ENCODE measurements at places on chromosomes 4 and X.

DNA sequence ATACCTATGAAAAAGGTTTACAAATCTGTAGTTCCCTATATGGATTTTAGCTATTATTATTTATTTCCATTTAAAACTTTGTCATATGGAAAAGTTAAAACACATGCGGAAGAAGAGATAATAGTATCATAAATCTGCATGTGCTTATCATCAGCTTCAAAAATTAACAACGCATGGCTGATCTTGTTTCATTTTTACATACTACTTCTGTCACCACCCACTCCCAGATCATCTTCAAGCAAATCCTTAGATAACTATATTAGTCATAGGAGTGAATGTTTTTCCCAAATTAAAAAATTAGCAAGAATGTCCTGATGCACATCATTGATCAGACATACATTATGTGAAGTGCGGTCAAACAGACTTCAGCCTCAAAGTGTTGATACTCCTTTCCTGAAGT lies 24.6 kb upstream of the MOB1B start:
- no peak for DNase-seq

- no peak for DNase-seq
Measured at GRCh38 chrX:100868273-100868672, 5.9 kb downstream of the NOX1 start.

DNA sequence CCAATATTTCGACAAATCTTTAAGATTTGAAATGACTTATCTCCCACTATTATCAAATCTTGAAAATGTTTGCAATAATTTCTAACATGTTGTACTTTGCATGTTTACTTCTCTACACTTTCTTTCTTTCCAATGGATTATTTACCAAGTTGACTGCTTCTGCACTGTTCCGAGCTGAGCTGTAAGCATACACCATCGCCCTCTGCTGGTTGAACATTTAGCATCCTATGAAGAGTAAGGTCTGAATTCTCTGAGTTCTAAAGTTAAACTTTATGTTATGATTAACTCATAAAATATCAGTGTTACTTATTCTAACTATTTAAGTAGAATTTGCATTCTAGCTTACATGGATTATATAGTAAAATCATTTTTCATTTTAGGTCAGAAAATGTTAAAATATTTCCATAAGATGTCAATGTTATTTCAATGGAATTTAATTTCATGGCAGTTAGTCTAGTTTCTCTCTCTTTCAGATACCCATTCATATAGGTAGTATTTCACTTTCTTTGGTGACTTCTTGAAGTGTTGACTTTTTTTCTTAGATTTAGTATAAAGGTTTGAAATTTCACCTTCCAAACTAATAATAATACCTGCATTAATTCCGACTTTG lies 137.4 kb downstream of the DKK2 start:
- DNase-seq = no peak

DNA sequence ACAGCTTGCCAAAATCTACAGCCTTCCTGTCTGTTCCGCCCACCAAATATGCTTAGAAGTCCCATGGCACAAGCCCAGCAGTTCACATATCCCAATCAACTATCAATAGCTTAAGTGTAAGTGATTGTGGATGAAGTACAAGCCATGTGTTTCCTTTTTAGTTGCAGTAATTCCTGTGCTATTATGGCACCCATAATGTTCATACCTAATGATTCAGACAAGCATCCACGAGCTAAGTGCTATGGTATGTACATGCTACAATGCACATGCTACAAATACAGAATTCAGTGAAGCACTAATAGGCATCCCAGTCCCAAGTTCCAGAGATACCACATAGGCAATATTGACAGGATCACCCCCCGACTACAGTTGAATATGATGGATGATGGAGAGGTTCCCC lies 94.5 kb downstream of the PCDH19 start:
- DNase-seq = no peak

GRCh38 chr4:172601195-172601594 lies 567.4 kb upstream of the GALNT7 start:
- DNase-seq = no peak

GRCh38 chrX:133056341-133056740 lies 40.6 kb downstream of the USP26 start:
- DNase-seq = no peak

DNA sequence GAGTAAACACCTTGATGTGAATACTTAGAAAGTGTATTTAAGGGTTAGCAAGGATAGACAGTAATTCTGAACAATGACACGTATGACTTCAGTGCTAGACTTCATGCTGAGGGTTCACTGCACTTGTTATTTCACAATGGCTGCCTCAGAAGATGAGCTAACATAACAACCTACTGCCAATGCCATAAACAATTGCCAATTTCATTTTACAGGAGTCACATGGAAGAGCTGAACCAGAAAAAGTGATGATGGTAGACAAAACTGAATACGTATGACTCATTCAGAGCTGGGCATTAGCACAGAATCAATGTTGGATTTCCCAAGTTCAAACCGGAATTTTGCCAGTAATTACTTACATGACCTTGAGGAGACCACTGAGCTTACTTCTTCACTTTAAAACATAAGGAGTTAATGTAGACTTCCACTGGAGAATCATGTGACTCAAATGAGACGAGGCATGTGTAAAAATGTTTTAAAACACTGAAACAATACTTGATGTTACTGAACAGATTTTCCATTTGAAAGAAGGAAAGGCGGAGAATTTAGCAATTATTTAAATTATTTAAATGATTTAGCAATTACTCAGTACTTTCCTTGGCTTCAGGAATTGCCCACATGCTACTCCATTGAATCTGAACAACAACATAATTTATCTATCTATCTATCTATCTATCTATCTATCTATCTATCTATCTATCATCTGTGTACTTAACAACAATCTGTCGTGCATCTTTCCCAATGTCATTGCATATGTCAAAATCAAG lies 868.5 kb upstream of the SLIT2 start:
- DNase-seq = no peak

DNA sequence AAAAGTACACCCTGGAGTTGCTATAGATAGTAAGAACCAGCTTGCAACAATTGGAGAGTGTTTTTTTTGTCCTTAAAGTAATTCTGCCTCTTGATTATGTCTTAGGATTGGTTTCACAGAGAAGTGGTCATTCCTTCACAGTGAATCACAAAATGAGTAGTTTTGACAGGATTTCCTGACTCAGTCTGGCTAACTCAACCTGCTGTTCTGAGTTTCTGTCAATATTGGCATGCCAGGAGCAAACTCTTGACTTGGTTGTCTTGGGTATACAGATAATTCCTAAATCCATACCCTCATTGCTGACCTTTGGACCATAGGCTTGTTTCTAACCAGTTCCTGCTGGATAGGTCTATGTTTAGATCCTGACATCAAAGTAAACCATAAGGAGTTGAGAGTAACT lies 9.4 kb downstream of the FHIP1A start:
- no peak for DNase-seq

DNA sequence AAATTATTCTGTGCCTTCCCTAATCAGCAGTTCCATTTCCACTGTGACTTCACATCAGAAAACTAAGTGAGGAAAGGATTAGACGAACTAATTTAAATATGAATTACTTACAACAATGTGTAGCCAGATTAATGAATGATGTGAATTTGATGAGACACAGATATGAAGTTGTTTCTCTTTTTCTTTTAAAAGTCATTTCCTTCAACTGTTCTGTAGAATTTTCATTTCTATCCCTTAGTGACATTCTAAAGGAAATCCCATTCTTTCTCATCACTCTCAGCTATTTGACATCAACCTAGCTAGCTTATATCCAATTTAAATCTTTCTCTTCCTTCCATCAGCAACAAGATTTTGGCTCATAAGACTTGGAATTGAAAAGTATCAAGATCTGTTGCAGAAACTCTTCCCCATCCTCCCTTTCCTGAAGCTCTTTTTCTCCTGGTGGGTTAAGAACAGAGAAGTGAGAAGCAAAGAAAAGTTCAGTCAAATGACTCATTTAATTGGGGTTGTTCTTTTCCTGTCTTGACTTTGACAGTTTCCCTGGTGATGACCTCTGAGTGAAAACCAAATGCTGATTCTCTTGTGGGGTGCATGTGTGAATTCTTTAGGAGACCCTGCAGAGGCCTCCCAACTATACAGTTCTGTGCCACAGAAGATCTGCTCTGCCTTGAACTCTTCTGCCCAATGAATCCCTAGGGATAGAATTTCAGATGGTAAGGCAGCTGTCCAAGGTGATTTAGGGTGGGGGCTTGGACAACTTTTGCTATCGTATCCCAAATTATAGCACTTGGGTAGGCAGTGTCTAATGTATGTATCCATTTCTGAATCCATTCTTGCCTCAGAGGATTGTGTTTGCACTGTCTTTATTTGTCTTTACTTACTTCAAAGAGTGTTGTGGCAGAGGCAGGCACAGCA lies 232.5 kb upstream of the GPRIN3 start:
- no peak for DNase-seq

GRCh38 chrX:122572461-122572860 lies 611.6 kb upstream of the GRIA3 start:
- no peak for DNase-seq

DNA sequence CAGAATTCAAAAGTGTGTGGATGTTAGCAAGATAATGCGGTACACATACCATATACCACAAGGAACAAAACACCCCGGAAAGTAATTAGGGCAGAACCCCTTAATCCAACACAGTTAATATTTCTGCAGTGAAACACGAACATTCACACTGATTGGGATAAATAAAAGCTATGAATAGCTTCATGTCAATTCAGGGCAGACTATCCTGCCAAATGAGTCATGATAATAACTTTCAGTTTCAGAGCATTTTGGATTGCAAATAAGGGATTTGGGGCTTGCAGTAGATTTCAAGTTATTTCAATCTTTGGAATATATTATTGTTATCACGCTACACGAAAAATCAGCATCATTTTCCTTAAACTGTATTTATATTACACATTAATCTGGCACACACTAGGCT lies 24.3 kb downstream of the IRF2 start:
- DNase-seq = no peak

GRCh38 chr4:158018221-158018830 lies 154.5 kb downstream of the GASK1B start:
- DNase-seq = no peak

DNA sequence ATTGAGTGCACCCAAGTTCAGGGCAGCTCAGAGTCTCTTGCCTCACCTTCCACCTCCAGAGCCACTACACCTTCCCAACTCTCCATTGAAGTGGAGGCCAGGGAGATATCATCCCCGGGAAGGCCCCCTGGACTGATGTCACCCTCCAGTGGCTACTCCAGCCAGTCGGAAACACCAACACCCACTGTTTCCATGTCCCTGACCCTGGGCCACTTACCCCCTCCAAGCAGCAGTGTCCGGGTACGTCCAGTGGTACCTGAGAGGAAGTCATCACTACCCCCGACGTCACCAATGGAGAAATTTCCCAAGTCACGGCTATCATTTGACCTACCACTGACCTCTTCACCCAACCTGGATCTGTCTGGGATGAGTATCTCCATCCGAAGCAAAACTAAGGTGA lies 7.8 kb upstream of the RTL5 start:
- DNase-seq = no peak
